ENCODE measurements at places on chromosomes 5 and 9.

DNA sequence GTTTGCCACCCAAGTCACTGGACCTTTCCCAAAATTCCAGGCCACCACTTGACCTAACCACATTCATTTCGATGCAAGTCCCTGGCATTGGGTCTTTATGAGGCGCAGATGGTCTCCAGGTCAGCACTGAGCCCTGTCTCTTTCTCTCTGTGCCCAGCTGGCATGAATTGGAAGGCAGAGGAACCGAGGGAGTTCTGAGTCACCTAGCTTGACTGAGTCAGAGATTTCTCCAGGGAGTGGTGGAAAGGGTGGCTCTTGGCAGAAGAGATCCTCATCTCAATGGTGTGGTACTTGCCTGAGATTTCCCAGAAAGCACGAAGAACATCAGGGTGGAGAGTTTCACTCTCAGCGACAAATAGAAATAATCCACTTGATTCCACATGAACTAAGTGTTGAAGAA is 43.8 kb downstream of the WDR36 start:
- DNase-seq, result no peak

DNA sequence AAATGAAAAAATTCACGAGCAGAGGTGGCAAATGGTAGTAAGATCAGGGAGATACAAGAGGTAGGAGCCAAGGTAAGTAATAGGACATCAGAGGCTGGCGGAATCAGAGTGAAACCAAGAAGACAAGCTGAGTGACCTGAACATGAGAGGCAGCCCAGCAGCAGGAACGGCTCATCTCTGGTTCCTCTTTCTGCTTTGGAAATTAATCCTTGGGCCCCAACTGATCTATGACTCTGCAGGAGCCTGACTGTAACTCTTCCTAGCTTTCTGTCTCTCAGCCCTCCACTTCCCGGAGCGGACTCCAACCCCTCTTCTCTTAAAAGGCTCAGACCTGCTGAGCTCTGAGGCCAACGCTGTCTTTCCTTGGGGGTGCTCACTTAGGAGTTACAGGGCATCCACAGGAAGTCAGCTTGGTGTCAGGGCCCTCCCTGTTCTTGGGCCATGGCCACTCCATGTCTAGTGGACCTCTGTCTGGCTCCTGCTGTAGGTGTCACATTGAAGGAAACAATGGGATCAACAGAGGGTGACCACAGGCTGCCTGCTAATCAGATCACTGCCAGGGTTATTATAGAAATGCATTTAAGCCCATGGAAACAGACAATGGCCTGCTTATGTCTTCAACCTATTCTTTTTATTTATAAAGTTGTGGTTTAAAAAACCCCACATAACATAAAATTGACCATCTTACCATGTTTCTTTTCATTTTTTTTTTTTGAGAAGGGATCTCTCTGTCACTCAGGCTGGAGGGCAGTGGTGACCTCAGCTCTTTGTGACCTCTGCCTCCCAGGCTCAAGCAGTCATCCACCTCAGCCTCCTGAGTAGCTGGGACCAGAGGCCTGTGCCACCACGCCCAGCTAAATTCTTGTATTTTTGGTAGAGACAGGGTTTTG is 22.5 kb upstream of the SHB start:
- peak; percentile 52 for DNase-seq

DNA sequence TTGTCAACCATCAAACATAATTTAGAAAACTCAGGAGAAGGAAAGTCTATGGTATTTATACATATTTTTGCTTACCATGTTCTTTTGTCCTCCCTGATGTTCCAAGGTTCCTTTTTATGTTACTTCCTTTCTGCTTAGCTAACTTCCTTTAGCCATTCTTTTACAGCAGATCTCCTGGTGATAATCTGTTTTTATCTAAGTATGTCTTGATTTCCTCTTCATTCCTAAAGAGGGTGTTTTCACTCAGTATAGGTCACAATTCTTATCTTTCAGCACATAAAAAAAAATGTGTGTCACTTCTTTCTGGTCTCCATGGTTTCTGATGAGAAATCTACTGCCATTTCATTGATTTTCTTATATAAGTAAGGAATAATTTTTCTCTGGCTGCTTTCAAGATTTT is 384.4 kb upstream of the PDE4D start:
- DNase-seq, result no peak

DNA sequence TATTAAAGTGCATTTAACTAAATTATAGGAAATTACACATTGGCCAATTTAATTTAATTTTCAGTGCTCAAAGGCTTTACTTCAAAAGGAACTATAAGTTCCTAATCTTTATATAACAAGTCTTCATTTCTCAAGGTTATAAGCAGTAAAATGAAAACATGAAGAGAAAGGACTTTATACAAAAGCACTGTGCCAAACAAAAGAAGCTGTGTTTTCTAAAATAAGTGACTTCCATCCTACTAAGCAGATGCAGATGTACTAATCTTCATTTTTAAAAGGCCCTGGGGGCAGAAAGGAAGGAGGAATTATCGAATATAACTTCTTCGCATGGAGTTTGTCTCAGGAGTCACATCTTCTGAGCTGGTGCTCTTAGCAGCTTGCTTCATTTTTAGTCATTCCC is 81.4 kb downstream of the SHC3 start:
- DNase-seq, result no peak

- no peak for DNase-seq
Measured at GRCh38 chr9:973295-973834, 3.1 kb upstream of the DMRT3 start.

GRCh38 chr5:167767795-167768194 is 523.6 kb upstream of the WWC1 start:
- no peak for DNase-seq

DNA sequence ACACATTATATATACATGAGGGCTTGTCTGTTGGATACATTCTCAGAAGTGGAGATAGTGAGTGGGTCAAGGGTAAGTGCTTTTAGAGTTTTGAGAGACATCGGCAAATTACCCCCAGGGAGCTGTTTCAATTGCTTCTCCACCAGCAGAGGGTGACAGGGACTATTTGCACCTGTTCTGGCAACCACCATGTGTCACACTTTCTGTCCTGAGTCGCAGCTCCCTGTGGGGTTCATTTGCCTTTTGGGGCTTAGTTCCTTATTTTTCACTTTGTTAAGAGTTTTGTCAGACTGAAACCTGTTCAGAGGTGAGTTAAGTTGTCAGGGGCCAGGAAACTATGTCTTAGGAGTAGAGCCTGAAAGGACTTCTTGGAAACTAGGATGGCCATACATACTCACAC is 20.1 kb upstream of the SLC36A1 start:
- no peak for DNase-seq

DNA sequence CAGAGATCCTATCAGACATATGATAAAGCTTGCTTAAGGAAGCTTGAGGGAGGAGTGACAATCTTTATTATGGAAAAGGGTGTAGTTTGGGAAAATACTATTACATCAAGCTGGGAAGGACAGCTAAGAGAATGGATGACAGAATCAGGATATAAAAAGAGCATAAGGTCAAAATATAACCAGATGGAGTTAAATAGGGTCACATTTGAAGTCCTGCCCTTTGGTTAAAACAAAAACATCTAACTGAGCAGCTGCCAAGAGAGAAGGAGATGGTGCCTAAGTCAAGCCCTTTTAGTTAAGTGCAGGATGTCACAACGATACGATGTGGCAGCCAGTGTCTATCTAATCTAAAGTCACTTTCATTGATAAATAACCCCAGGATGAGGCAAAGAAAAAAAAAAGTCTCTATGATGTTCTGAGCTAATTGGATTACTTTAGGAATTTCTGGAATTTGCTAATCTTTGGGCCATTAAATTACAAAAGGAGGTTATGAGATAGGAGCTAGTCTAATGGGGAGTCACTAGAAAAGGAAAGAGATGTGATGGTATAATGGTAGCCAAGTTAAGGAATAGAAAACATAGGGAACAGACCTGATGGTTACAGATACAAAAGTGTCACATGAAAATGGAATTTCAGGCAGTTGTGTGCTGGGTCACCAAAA is 365.2 kb downstream of the PDE4D start:
- DNase-seq, result no peak

DNA sequence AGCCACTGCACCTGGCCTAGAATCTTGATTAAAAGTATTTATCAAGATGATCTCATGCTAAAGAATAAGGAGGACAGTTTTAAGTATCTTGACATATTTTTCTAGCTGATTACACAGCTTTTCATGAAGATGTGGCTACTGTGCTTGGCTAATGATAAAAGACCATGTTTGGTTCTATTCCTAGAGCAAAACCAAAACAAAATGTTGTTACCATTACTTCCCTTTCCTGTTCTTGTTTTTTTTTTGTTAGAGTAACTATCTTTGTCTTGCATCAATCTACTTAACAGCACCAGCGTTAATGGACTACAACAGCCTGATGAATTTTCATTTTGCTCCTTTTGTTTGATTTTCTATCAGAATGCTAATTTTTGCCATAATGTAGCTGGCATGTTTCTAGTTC is 86.2 kb upstream of the DHFR start:
- DNase-seq, result no peak

DNA sequence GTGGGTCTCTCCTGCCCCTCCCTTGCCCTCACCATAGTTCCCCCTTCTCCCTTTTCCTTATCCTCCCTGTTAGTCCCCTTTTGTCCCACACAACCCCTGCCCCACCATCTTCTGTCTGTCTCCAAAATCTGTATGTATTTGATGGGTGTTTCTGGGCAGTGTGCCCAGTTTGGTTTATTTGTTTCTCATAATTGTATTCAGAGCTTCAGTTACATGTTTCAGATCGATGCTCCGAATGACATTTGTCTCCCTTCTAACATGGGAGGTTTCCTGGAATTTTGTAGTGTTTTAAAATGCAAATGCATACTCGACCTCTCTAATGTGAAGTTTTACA is 22.2 kb downstream of the FBXL7 start:
- DNase-seq, result no peak

DNA sequence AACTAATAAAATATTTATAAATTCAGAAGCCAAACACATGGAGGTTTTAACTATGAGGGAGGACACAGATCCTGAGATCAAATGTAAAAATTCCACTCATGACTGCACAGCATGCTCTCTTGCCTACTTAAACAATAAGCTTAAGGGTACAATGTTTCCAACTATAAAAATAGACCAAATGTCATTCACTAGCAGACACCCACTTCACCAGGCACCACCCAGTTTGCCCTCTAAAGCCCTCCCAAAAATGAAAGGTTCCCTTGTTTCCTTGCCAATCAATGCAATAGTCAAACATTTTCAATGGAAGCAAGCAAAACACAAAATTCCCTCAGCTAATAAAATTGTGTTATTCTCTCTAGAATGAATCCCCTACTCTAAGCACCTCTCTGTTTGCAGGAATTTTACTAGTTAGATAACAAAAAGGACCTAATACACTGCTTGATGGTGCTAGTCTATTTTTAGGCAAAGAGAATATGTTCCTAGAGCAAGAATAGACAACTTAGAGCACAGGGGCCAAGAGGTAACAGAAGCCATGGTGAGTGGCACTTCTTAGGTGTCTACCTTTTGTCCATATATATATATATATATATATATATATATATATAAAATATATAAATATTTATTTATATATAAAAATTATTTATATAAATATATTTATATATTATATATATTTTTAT is 135.3 kb downstream of the HOMER1 start:
- no peak for DNase-seq

GRCh38 chr5:147223343-147223742 is 11.5 kb upstream of the STK32A start:
- no peak for DNase-seq

GRCh38 chr9:107158321-107158720 is 124.8 kb upstream of the RAD23B start:
- DNase-seq, result peak; percentile 82

GRCh38 chr5:91684625-91685024 is 301.5 kb upstream of the ARRDC3 start:
- no peak for DNase-seq

DNA sequence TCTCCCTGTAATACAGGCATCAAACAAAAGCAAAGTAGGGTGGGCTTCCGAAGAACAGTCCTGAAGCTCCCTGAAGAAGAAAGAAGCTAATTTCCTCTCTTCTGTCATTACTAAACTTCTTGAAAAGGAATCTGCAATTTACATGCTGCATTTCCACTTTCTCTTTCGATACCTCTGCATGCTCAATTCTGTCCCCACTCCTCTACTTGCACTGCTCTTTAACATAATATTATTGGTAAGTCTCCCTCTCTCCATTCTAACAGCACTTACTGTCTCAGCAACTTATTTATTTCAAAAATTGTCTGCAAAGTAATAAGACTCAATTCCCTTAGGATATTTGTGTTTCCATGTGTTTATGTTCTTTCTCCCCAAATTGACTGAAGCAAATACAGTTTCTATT is 3.9 kb upstream of the PLPP1 start:
- DNase-seq, result no peak

DNA sequence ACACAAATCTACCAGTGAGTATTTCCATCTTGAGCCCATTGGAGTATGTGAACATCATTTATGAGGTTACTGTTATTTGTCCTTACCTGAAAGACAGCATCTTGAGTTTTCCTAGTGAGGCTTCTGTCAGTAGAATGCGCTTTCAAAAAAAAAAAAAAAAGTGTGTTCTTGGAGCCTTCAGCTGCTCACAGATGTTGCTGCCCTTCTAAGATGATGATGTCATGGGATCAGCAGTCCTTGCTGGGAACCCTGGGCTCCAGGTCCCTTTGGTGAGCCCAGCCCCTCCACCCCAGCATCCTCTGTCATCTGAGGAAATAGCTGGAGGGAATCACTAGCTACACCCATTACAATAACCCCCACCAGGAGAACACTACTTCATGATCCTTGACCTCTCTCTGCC is 83.3 kb downstream of the ATPSCKMT start:
- DNase-seq, result no peak
